ENCODE measurements at places on chromosomes 2 and 18.

GRCh38 chr2:234829074-234829455, 122.8 kb upstream of the SH3BP4 start:
- no peak for DNase-seq

DNA sequence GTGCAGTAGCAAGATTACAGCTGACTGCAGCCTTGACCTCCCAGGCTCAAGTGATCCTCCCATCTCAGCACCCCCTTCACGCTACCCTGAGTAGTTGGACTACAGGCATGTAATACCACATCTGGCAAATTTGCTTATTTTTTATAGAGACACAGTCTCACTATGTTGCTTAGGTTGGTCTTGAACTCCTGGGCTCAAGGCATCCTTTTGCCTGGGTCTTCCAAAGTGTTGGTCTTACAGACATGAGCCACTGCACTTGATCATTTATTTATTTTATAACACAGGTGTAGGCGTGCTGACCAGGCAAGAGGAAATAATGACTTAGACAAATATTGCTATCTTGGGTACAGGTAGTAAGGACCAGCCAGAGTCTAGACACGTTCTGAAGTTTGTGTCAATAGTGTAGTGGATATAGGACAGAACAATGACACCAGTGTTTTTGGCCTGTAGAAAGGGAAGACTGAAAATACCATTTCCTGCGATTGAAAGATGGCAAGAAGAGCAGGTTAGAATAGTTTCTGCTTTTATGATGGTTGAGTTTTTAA, 71.0 kb upstream of the THUMPD2 start:
- DNase-seq: no peak

DNA sequence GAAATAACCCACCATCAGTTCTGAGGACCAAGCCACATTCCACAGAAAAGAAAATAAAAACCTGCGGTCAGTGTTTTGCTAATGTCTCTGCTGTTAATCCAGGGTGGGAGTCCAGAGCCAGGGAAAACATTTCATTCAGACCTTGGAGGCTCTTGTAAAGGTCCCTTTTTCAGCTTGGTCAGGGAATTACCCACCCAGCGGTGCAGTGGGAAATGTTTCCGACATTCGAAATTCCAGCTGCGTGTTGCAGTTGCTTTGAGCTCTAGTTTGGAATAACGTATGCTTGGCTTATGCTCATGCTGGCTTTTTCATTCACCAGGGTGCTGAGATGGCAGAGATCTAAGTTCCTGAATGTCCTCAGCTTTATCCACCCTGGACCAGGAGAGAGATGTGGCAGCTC, 219.1 kb downstream of the TRIB2 start:
- DNase-seq: no peak

- DNase-seq: no peak
Observed at GRCh38 chr18:28176948-28177827, at the start of gene CDH2. CDH2 (minus strand) TSS chr18:28177130; CDS start chr18:28177022, 108 bp downstream.

DNA sequence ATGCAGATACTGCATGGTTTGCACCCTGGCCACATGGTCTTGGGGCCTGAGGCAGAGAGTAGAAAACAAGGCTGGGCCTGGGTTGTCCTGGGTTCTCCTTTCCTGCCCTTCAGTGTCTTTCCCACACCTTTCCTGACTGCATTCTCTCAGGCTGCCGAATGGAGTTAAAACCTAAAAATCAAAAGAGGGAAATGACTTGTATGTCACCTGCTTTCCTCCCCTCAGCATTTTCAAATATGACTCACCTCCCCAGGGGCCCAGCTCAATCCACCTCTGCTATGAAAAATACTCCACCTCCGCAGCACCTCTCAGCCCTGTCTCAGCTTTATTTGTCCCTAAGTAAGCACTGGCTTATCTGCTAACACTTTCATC, 457.8 kb upstream of the MEX3C start:
- DNase-seq: no peak

- no peak for DNase-seq
Observed at GRCh38 chr2:223227338-223227737, 175.3 kb downstream of the KCNE4 start.

DNA sequence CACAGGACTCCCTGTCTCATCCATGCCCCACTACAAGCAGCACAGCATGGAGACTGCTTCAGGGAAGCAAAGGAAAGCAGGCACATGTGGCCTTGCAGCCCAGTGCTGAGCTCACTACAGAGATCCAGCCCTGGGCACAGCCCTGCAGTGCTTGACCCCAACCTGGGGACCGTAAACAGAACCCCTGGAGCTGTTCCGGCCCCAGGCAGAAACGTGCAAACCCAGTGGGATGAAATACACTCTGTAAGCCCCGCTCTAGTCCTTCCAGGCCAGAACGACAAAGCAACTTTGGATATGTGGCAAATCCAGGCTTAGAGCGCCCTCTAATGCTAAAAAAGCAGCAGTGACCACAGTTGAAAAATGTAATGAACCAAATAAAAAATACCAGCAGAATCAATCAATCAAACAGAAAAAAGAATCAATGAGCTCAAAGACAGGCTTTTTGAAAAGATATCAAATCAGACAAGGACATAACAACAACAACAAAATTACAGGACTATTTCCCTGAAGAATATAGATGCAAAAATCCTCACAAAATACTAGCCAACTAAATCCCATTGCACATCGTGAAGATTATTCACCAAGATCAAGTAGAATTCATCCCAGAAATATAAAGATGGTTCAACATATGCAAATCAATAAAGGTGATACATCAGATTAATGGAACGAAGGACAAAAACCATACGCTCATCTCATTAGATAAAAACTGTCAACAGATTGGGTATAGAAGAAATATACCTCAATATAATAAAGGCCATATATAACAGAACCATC, 45.6 kb downstream of the ZNF519 start:
- DNase-seq: no peak

DNA sequence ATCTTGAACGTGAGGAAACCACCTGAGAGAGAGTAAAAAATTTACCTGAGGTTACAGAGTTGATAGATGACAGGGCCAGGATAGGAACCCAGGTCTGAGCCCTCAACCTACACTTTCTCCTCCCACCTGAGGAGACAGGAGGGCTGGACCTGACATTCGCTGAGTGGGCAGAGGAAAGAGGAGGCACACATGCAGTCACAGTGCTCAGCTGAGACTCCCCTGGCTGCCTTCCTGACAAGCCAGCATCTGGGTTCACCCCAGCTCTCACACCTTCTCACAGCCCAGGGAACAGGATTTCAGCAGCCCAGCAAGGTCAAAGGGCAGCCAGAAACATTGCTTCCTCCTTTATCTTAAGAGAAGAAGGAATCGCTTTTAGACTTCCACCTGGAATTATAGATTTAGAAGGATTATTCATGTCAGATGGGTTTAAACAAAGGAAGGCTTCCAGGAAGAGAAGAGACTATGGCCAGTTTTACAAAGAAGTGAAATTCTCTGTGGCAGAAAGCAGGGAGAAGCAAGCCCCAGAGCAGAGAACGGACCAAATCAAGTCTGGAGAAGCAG, 18.1 kb upstream of the PKDCC start:
- DNase-seq: no peak

DNA sequence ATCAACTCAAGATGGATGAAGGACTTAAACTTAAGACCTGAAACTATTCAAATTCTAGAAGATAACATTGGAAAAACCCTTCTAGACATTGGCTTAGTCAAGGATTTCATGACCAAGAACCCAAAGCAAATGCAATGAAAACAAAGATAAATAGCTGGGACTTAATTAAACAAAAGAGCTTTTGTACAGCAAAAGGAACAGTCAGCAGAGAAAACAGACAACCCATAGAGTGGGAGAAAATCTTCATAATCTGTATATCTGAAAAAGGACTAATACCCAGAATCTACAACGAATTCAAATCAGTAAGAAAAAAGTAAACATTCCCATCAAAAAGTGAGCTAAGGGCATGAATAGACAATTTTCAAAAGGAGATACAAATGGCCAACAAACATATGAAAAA, 171.2 kb downstream of the ERBB4 start:
- no peak for DNase-seq

DNA sequence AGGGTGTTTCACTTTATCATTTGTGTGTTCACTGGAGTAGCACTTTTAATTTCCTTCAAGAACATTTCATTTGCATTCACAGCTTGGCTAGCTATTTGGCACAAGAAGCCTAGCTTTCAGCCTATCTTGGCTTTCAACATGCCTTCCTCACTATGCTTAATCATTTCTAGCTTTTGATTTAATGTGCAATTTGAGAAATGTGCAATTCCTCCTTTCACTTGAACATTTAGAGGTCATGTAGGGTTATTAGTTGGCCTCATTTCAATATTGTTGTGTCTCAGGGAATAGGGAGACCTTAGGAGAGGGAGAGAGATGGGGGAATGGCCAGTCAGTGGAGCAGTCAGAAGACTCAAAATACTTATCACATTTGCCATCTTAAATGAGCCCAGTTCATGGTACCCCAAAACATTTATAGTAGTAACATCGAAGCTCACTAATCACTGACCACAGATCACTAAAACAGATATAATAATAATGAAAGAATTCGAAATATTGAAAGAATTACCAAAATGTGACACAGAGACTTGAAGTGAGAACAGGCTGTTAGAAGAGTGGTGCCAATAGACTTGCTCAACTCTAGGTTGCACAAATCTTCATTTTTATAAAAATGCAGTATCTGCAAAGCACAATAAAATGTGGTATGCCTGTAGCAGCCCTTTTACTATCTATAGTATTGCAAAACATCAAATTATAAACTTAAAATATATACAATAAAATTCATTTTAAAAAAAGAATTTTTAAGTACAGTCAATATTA, 561.2 kb downstream of the METTL4 start:
- DNase-seq: no peak

DNA sequence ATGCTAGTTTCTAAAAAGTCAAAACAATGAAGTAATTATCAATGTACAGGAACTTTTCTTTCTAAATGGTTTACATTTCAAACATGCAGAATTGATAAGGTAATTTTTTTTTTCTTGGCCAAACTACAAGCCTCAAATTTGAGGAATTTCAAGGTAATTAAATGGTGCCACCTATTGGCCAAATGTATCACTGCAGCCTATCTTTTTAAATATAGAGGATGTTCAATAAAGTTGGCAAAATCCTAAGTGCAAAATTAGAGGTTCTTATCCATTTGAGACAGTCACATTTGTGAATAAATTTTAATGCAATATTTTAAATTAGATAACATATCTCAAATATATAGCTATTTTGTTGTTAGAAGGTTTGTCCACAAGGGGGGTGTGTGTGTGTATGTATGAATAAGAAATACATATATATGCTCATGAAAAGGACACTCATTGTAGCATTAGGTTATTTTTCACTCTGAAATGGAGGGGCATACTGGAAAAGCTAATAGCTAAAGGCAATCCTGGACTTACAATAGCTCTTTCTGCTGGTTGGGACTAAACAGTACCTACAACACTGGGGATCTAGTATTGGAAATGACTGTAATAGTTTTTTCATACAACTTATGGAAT, 26.2 kb downstream of the MMADHC start:
- no peak for DNase-seq

- DNase-seq: no peak
Observed at GRCh38 chr2:236605345-236605734, 35.7 kb downstream of the ACKR3 start.

- no peak for DNase-seq
Observed at GRCh38 chr2:141492816-141493215, 638.0 kb downstream of the LRP1B start.

- no peak for DNase-seq
Observed at GRCh38 chr2:127153691-127154158, 46.8 kb upstream of the BIN1 start.

- DNase-seq: peak; percentile 56
Observed at GRCh38 chr2:43226955-43227829, 786 bp upstream of the ZFP36L2 start.

GRCh38 chr2:138637686-138638085, 136.1 kb downstream of the SPOPL start:
- DNase-seq: no peak

GRCh38 chr2:162928356-162928755, 89.8 kb upstream of the KCNH7 start:
- no peak for DNase-seq

GRCh38 chr2:30351949-30352348, 95.1 kb upstream of the LCLAT1 start:
- no peak for DNase-seq

DNA sequence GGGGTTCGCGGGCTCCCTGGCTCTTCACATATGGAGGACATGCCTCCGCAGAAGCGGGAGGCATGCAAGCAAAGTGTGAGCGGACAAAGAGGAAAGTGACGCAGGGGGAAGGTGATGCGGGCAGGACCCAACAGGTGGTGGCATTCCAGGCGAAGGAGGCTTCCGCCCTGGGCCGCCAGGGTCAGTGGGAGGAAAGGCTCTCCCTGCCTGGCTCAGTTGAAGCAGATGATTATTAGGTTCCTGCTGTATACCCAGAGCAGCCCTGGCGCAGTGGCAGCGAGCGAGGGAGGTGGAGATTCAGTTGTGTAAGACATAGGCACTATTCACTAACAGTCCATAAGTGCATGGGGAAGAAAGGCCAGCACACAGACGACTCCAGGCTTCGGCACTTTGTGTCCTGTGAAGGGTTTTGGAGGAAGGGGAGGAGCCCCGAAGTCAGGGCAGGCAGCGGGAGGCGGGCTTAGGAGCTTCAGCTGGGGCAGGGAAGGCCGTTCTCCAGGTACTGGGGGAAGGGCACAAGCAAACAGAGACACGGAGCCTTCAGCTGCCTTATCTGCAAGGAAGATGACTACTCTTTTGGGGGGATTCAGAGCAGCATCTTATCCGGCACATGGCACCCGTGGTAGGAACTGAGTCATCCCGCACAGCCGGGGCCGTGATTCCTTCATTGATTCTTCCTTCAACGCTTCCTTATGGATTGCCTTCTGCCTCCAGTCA, 89.8 kb downstream of the TGOLN2 start:
- DNase-seq: no peak

GRCh38 chr2:238119756-238120462, 18.6 kb upstream of the KLHL30 start:
- no peak for DNase-seq

DNA sequence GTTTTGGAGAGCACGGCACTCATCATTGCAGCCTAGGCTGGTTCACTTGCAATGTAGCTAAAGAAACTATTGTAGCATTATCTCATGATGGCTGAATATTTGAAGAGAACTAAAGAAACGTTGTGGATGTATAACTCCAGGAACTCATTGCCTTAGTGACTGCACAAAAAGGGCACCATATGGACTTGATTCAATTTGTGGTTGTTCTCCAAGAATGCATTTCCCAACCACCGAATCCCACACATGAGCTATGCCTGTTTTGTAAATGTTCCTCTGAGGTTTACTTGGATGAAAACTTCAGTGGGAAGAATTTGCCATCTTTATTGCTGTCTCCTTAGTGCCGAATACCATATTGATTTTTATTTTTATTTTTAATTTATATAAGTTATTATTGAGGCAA, 43.5 kb downstream of the DOK6 start:
- DNase-seq: no peak
